ENCODE measurements at places on chromosomes 13 and 19. TPM values are rescaled to one million over a fixed set of nuclear protein-coding genes. Genes with fewer than 3 reads are reported as not detected.

- DNase-seq, result no peak
Observed at GRCh38 chr13:32048816-32049215, 17.2 kb downstream of the FRY start.

GRCh38 chr19:51354742-51355148, 11.4 kb downstream of the ETFB start:
- no peak for DNase-seq

DNA sequence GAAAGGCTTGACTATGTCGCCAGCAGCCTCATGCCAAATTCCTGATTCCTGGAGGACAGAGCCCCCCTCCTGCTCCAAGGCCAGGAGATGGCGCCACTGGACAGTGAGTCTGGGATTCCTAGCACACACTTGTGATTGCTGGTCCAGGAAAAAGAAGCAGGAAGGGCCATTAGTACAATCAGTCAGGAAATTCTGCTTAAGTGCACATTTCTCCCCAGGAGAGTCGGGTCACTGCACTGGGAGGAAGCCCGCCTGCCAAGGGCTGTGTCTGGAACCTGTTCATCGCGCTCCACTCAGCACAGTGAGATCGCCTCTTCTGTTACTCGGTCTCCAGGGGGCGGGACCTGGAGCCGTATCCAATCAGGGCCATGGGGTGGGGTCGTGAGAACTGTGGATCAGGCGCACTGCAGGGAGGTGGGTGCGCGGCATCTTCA, 65.1 kb downstream of the ZNF823 start:
- no peak for DNase-seq

DHPS gene
- 46.3 TPM for total RNA-seq

GPR12 gene
- total RNA-seq, result not detected
